ENCODE measurements at places on chromosomes 5 and 9.

DNA sequence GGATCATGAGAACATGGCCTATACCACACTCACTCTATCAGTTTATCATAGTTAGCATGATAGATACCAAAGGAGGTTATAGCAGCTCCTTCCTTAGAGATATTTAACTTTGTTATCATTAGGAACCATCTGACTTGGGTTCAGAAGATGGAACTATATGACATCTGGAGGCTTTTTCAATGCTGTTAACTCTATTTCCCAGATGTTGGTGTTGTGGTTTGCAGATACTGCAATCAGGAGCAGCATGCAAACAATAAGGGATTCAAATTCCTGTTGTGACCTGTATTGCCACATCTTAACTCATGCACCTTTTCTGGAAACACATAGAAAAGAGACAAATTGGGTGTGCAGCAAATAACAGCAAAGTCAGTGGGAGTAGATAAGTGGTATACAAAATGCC lies 201.7 kb downstream of the NNT start:
- DNase-seq = no peak

DNA sequence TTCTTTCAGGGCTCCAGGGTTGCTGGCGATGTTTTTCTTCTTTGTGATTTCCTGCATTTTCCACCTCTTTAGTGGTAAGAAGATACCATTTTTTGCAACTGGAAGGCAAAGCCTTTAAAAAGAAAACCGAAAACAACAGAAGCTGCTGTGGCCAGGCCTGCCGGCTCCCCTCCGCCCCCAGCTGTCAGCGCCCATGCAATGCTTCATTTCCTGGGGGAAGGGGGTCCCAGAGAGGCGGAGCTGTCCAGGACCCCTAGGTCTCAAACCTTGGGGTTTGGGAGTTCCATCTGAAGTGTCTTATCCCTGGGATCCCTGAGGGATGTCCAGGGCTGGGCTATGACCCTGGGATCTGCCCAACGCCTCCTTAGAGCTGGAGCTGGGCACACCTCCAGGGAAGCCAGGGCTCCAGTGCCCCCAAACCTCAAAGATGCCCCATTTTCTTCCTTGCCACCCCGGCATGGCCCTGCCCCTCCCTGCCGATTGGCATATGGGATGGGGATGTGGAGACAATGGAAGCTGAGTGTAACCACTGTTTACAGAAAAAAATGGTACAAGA lies 257.2 kb upstream of the MVB12B start:
- DNase-seq = no peak

- no peak for DNase-seq
These were observed 11.1 kb upstream of the RXRA start for GRCh38 chr9:134314950-134315715.

- DNase-seq = no peak
These were observed 22.7 kb downstream of the SWI5 start for GRCh38 chr9:128298535-128299482.

GRCh38 chr9:16136961-16137360 lies 584.1 kb downstream of the CCDC171 start:
- no peak for DNase-seq

GRCh38 chr9:10045598-10045997 lies 567.2 kb downstream of the PTPRD start:
- no peak for DNase-seq

- no peak for DNase-seq
These were observed 45.4 kb downstream of the ALDH1A1 start for GRCh38 chr9:72907421-72907820.

GRCh38 chr5:134125039-134126015 lies 10.8 kb downstream of the TCF7 start:
- no peak for DNase-seq

DNA sequence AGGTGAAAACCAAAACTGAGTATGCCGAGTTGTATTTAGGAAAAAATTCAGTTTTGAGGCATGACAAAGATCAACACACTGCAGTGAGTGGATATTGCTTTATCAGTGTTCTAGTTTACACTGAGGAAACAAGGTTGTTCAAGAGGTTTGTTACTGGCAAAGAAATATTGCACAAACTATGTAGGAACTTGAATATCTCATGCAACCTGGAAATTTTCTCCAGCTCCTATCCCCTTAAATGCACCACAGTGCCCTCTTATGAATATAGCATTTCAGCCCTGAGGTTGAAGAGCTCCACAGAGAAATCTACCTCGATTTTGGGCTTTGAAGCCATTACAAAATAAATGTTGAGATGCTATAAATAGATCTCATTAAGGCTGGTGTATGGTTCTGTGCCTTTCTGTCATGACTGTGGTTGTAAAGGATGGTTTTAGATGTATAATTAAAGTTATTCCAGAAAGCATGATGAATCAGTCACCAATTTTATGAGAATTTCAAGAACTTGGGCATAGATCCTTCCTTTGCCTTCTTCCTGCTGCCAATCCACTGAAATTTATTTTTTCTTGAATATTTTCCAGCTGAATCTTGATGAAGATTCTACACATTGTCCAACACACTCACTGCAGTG lies 159.3 kb downstream of the SPATA31D1 start:
- no peak for DNase-seq

DNA sequence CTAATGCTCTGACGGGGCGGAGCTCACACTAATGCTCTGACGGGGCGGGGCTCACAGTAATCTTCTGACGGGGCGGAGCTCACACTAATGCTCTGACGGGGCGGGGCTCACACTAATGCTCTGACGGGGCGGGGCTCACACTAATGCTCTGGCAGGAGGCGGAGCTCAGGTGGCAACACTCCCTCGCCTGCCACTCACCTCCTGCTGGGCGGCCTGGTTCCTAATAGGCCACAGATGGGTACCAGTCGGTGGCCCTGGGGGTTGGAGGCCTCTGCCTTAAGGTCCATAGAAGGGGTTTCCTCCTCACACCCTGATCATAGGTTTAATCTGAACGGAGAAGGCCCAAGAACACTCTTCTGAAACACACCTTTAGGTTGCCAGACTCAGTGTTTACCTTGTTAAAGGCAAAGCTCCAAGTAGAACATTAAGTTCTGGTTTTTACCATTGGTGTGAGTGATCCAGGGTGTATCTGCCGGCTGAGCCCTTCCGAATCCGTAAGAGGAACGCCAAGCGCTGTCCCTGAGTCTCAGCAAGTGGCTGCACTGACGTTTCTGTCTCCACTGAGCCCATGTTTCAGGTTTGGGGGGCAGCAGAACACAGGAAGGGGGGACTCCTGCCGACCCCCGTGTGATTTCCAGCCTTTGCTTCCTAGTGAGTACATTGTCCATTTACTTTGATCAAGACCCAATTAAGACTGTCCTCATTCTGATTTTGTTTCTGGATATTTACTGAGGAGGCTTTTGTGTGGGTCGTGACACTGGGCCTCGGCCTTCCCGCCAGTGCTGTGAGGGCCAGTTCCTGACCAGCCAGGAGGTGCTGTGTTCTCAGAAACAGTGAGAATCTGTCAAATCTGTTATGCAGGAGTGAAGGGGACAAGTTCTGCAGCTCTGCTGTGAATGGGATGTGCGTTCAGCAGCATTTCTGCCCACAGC lies 24.6 kb upstream of the LRRC14B start:
- DNase-seq = no peak

DNA sequence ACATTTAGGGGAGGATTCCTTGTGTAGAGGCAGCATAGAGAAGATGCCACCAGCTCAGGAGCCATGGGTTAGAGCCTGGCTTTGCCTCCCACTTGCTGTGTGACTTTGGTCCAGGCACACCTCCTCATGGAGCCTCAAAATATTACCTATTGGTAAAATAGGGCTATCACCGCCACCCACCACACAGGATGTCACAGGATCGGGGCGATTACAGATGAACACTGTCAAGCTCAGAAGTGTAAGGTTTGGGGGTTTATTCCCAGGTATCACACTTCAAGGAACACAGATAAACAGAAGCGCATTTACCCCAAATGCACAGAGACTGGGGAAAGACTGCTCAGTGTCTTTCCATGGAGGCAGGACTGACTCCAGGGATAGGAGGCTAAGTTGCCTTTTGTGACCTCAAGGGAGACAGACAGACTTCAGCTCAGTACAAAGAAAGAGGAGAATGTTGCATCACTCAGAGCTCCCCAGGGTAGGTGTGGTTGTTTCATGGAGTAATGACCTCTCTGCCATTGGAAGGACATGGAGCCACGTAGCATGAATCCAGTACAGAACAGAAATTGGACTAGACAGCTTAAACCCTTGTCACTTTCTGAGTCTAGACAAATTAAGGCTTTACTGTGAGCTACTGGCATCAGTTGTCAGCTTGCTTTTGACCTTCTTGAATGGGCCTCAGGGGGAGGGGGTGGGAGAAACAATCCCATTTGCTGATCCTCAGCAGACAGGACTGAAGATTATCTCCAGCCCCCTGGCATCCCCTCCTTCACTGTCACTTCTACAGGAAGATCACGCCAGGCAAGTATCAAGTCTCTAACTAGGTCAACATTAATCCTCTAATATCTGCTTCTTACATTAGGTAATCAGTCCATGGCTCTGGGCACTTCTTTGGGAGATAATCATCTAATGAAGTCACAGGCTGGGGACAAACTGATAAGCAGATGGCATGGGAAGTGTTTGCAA lies 6.5 kb downstream of the TRAF1 start:
- no peak for DNase-seq

All from activated T-cell treated with anti-CD3 and anti-CD28 coated beads for 24 hours (primary cell).